CD4-positive, alpha-beta T cell treated with Interleukin-6 for 4 hours (primary cell): ENCODE measurements at places on chromosomes 4 and X.

- DNase-seq, result no peak
These were observed 611.2 kb downstream of the PPP4R3C start for GRCh38 chrX:26851981-26852380.

GRCh38 chr4:52197306-52197705 lies 146.2 kb downstream of the SPATA18 start:
- no peak for DNase-seq

- no peak for DNase-seq
These were observed 529.4 kb upstream of the ATOH1 start for GRCh38 chr4:93299118-93299517.

- no peak for DNase-seq
These were observed 175.6 kb upstream of the ARX start for GRCh38 chrX:25191403-25191802.

DNA sequence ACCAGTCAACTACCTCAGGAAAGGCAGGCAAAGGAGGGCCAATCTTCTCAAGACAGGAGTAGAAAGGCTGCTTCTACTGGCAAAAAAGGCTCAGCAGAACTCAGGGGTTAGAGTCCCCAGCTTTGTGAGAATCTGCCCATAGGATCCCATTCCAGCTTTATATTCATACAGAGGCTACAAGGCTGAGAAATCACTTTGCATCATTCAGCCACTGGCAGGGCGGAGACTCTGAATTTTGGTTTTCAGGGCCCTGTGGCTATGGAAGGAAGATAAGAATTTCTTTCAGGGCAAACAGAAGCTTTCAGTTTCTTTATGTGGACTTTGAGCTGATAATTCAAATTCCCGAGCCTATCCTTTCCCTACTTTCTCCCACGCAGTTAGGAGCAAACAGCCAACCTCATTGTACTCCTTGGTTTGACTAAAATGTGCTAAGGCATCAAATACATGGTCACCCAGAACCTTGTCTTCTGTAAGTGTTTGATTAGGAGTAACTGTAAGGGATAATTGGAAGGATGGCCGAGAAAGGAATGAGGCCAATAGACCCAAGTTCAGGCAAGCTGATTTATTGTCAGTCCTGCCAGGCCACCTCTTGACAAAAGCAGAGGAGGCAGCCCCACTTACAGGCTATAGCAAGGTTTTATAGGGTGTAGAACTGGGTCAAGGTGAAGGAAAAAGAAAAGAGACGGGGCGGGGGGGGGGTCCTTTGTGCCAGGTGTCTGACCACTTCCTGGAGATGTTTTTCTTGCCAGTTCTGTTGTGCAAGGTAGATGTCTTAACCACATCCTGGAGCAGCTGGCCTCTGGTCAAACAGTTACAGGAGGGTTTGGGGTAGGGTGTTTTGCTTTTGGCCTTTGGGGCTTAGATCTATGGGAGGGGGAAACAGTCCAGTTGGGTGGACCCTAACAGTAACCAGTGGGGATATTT lies 165.3 kb upstream of the PPP1R2C start:
- DNase-seq, result peak; percentile 71

GRCh38 chr4:113641025-113641431 lies 120.5 kb downstream of the CAMK2D start:
- DNase-seq, result no peak

DNA sequence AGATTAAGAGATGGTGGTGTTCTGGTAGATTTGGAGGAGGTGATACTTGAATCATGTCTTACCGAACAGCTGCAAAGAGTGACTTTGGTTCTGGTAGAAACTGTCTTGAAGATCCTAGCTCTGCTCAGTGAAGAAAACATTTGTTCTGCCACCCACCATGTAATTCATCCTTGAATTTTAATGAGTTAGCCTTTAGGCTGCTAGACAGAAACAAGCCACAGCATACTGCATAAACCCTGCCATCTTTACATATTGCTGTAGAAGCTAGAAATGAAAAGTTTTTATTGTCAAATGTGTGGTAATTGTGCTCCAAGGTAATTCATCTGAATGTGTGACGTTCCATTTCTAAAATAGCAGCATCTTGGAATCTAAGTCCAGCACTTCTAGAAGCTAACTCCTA lies 161.0 kb upstream of the RAPGEF2 start:
- no peak for DNase-seq

GRCh38 chrX:39541881-39542280 lies 555.9 kb downstream of the BCOR start:
- DNase-seq, result no peak

GRCh38 chr4:181085557-181085956 lies 1157.6 kb upstream of the TENM3 start:
- no peak for DNase-seq

DNA sequence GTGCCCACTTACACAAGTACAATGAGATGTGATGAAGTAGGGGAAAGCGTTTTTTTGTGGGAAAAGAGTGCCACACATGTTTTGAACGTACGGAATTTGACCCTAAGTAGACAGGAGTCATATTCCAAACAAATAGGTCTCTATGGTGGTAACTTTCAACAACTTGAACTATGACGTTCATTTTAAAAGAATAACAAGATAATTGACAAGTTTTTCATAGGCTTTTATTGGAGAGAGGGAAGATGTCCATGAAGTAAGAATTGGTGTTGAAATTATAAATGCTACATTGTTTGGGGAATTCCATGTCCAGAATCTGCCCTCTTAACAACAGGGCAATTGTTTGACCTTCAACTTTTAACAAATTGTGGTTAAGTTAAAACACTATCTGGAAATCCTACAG lies 126.5 kb downstream of the GASK1B start:
- DNase-seq, result no peak

DNA sequence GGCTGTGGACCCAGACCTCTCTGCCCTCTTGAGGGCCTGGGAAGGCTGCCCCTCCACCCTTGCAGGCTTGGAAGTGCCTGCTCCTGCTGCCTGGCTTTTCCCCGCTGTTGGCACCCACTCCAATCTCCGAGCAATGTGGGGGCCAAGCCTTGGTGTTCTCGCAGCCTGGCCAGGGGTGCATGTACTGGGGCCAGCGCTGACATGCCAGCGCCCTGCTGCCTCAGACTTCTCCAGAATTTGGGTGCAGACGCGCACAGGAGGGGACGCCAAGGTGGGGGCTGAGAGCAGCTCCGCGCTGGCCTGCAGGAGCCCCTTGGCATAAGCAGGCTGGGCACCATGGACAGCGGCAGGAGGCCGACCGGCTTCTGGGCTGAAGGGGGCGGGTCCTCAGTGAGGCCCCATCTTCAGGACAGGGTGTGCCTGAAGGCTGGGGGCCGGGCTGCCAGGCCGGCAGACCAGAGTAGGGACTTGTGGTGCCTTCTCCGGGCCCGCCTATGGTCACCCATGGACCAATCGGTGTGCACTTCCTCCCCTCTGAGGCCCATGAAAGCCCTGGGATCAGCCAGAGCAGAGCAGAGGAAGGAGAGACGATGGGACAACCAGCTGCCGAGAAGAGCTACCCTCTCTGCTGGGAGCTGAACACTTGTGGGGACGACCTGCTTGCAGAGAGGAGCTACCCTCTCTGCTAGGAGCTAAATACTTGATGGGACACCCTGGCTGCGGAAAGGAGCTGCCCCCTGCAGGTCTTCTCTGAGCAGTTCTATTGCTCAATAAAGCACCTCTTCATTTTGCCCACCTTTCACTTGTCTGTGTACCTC lies 118.3 kb downstream of the DNAAF6 start:
- DNase-seq, result no peak

GRCh38 chr4:139950568-139950967 lies 203.4 kb downstream of the MAML3 start:
- DNase-seq, result no peak

- no peak for DNase-seq
These were observed 90.7 kb downstream of the GRIA3 start for GRCh38 chrX:123274796-123275195.

DNA sequence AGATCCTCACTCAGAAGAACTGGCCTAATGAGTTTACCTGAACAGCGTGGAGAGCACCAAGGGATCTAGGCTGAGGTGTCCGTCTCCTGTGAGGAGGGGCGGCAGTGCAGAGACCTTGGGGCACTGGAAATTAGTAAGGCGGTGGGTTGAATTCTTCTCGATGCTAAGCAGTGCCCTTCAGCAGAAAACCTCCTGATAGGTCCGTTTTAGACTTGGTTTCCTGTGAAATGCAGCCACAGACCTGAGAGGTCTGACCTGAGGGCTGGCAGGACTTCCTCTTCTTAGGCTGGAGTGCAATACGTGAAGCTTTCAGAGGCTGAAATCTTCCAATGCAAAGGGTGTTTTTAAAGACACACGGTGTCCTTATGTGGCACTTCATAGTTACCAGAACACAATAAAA lies at the start of gene CLNK:
CLNK (minus strand) TSS at position 138 of the 400 bp plus-strand sequence. CDS start 16,899 bp downstream, outside the sequence.
- DNase-seq, result no peak

DNA sequence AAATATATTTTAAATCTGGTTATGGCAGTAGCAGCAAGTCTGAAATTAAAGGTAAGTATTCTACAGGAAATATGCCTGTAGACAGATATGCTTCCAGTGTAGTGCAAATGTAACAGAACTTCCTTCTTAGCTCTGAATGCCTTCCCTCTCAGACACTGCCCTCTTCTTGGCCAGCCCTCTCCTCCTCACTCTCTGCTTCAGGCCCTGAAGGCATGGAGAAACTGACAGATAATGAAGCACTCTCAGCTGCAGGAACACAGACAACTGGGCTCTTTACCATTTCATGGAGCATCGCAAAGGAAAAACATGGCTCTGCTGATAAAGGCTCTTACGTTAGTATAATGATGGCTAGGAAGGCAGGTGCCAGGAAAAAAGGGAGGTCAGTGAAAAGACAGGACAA lies 431.5 kb upstream of the RASGEF1B start:
- DNase-seq, result no peak

- no peak for DNase-seq
These were observed 76.5 kb upstream of the LSM6 start for GRCh38 chr4:146098978-146099377.

GRCh38 chr4:120733968-120734367 lies 188.6 kb downstream of the PRDM5 start:
- no peak for DNase-seq

- DNase-seq, result no peak
These were observed 5.4 kb upstream of the LRAT start for GRCh38 chr4:154738426-154738825.

DNA sequence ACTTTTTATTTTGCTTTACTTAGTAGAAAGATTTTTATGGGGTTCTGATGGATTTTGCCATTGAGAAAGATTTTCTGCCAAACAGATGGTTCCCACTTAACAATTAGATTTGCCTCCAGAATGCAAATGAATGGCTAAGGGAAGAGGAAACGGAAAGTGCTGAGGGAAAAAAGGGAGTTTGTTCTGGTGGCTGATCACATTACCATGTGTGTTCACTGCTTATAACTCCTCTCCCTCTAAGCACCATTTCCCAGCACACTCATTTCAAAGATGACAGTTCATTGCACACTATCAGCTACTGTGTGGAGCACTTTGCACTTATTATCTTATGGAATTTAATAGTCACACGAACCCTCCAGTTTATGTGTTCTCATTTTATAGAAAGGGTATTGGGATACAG lies 68.0 kb upstream of the GRID2 start:
- DNase-seq, result no peak

DNA sequence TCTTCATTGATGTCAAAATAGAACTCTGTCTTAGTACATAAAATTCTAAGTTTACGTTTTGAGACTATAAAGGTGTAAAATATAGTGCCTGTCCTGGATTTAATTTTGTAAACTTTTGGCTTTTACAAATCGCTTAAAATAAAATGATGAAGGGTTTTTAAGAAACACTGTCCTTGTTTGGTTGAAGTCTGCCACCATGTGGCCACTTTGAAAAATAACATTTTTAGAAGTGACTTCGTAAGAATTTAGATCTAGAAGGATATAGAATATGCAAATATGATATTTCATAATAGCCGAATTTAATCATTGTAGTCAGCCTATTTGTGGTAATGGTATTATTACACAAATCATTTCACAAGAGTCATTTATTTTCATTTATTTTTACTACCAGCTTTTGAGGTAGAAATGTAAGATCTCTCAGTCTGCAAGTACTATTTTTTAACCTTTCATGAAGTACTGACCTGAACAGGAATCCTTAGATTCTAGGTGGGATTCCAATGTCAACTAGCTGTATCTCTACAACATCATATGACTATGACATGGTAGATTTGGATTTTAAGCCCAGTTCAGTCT lies 31.0 kb upstream of the FAT4 start:
- no peak for DNase-seq

- no peak for DNase-seq
These were observed 351.9 kb downstream of the BCOR start for GRCh38 chrX:39745818-39746217.

GRCh38 chr4:99722006-99722405 lies 64.4 kb upstream of the C4orf54 start:
- DNase-seq, result no peak

GRCh38 chr4:177232473-177232872 lies 77.2 kb upstream of the NEIL3 start:
- DNase-seq, result no peak
